Right ventricle myocardium superior (tissue), 1 donor: ENCODE measurements at places on chromosomes 1 and 21. TPM values are rescaled to one million over a fixed set of nuclear protein-coding genes. Genes with fewer than 3 reads are reported as not detected.

Gene RAB3B
- not detected for total RNA-seq

Gene YBX1
- 800 TPM for total RNA-seq

Gene PRKACB
- 30.8 TPM for total RNA-seq

Gene GFI1
- total RNA-seq, result 0.19 TPM

Gene PRDM16
- 14.2 TPM for total RNA-seq

Gene SERPINC1
- 0.51 TPM for total RNA-seq

Gene SPRR4
- total RNA-seq, result not detected

Gene LY9
- not detected for total RNA-seq

Gene GUCA2B
- not detected for total RNA-seq
